ENCODE measurements at places on chromosomes 7 and 10. TPM values are rescaled to one million over a fixed set of nuclear protein-coding genes. Genes with fewer than 3 reads are reported as not detected.

DNA sequence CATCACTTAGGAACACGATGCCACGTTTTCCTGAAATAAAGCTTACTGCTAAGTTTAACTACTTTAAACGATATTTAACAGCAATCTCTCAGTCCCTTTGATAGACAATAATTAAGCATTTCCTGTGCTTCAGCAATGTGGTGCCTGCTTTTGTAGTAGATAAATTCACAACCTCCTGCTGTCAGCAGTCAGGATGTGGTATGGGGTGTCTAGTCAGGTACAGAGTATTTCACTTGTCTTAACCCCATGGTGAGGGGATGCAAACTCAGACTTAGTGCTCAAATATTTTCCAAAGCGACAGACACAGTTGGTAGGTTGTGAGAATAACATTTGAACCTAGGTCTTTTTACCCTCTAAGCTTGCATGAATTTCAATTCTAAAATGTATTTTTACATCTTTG, 526.2 kb upstream of the PFKP start:
- no peak for DNase-seq

GRCh38 chr7:151679881-151680612, 160.4 kb upstream of the RHEB start:
- no peak for DNase-seq

GRCh38 chr10:3595736-3596135, 189.3 kb downstream of the KLF6 start:
- no peak for DNase-seq

DNA sequence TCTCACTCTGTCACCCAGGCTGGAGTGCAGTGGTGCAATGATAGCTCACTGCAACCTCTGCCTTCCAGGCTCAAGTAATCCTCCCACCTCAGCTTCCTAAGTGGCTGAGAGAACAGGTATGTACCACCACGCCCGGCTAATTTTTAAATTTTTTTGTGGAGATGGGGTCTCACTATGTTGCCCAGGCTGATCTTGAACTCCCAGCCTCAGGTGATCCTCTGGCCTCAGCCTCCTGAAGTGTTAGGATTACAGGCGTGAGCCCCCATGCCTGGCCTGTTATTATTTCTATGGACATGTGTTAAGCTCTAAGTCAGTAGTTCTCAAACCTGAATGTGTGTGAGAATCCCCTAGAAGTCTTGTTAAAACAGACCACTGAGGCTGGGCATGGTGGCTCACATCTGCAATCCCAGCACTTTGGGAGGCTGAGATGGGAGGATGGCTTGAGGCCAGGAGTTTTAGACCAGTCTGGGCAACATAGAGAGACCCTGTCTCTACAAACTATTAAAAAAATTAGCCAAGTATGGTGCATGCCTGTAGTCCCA, 24.5 kb downstream of the TMEM270 start:
- DNase-seq = no peak

DNA sequence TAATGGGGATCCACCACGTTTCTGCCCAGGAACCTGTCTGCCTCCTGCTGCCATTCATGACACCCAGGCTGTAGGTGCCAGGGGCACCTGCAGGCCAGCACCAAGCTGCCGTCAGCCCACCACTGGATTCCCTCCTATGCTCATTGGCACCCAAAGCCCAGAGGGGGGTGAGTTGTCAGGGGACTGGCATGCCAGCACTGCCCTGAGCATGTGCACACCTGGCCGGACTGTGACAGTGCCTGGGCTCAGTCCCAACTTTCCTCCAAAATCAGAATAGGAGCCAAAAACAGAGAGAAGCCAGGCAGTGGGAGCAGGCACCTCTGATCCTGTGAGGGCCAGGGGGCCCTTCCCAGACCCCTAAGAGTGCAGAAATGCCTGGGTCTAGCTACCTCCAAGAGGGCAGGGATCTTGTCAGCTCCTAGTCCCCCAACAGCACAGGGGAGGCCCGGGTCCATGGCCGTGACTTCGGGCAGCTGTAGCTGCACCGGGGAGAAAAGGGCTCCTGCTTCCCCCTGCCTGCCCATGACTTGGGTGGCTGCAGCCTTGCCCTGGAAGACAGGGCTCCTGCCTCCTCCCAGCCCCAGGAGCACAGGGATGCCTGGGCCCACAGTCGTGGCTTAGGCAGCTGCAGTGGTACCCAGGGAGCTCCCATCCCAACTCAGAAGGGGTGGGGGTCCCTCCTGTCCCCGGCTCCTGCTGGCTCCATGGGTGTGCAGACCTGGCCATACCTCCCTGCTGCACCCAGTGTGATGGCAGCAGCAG, 249.8 kb upstream of the DKK1 start:
- DNase-seq = no peak

ASAH2 gene
- 2.5 TPM for polyA plus RNA-seq

GRM3 gene
- polyA plus RNA-seq = not detected

CPXM2 gene
- not detected for polyA plus RNA-seq

TMEM176A gene
- polyA plus RNA-seq = not detected

ADCY1 gene
- 0.54 TPM for polyA plus RNA-seq

GRCh38 chr10:5903563-5903962, 13.5 kb downstream of the FBH1 start:
- DNase-seq = no peak

GRCh38 chr10:48623607-48624132, 18.8 kb upstream of the ARHGAP22 start:
- DNase-seq = no peak

APBB1IP gene
- not detected for polyA plus RNA-seq

GRCh38 chr10:61961278-61961677, 59.8 kb downstream of the ARID5B start:
- no peak for DNase-seq

DNA sequence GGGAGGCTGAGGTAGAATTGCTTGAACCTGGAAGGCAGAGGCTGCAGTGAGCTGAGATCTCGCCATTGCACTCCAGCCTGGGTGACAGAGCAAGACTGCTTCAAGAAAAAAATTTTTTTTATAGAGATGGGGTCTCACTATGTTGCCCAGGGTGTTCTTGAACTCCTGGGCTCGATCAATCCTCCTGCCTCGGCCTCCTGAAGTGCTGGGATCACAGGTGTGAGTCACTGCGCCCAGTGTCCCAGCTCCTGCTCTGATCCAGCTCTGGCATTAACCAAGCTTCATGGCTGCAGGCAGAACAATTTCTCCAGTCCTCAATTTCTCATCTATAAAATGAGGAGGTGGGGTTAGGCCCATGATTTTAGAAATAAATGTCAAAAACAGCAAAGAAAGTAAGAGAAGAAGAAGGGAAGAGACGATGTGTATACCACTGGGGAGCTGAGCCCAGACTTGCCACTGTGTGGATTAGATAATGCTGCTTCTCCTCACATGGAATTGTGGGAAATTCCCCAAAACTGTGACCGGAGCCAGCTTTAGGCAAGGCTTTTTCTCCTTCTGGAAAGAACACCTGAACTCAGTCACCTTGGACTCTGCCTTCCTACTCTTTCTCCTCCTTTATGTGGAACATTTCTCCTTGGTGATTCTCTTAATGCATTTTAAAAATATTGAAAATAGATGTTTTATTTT, 25.5 kb downstream of the IL15RA start:
- no peak for DNase-seq

DNA sequence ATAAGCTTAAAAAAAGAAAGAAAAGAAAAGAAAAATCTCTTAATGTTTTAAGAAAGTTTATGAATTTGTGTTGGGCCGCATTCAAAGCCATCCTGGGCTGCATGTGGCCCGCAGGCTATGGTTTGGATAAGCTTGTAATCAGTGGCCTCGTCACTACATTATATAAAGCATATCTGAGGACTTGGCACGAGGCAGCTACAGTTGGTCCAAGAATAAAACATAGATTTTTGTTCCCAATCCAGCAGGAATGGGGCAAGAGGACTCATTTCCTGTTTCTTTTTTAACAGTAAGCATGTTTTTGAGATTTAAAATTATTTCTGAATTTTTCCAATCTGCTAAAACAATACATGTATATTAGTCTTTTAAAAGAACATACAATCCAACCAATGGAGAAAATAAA, 28.6 kb downstream of the MCM10 start:
- no peak for DNase-seq

- no peak for DNase-seq
Observed at GRCh38 chr10:93030409-93030808, 30.2 kb upstream of the CYP26C1 start.

DNA sequence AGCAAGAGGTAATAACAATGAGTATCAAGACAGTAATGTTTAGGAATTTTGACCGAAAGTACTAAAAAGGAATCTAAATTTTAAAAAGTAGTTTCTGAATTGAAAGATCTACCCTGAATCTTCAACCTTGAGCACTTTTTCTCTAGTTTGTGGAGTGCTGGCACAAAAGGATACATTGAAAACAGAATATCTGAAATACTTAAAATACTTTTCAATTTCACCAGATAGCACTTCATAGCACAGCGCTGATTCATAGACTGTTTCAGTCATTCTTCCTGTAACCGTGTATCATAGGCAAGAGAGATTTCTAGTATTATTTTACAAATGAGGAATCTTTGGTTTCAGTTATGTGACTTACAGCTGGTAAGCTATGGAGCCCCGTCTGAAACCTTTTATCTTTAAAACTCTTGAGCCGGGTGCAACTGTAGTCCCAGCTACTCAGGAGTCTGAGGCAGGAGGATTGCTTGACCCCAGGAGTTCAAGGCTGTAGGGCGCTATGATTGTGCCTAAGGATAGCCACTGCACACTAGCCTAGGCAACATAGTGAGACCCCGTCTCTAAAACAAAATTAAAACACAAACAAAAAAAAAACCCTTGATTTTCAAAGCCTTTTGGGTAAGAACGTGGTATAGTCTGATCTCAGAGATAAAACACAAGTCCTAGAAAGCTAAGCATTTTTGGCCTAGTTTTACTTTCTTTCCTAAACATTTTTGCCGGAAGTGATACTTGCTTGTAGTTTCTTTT, 35.1 kb downstream of the FHIP2A start:
- no peak for DNase-seq

- no peak for DNase-seq
Observed at GRCh38 chr10:50936335-50936734, 50.9 kb upstream of the A1CF start.

DNA sequence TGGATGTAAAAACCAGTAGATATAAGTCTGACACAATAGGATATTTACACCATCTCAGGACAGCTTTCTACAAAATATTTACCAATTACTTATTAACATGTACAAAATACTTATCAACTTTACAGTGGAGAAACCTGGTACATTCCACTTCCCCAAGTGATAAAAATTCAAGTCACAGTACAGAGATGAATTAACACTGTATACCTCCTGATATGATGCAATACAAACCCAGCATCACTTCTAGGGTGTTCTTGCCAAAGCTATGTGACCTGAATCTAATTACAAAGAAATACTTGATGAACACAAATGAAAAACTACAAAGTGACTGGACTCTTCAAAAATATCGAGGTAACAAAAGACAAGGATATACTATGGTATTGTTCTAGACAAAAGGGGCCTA, 156.4 kb upstream of the FGFR2 start:
- DNase-seq = no peak

- no peak for DNase-seq
Observed at GRCh38 chr7:92767437-92767836, 68.9 kb downstream of the CDK6 start.

GRCh38 chr7:146355216-146355615, 238.6 kb downstream of the CNTNAP2 start:
- no peak for DNase-seq

GRCh38 chr10:72204296-72204695, 11.5 kb upstream of the ANAPC16 start:
- DNase-seq = no peak

PNLIPRP1 gene
- not detected for polyA plus RNA-seq

- peak; percentile 28 for DNase-seq
Observed at GRCh38 chr7:11341285-11341944, 367.7 kb downstream of the PHF14 start.

DNA sequence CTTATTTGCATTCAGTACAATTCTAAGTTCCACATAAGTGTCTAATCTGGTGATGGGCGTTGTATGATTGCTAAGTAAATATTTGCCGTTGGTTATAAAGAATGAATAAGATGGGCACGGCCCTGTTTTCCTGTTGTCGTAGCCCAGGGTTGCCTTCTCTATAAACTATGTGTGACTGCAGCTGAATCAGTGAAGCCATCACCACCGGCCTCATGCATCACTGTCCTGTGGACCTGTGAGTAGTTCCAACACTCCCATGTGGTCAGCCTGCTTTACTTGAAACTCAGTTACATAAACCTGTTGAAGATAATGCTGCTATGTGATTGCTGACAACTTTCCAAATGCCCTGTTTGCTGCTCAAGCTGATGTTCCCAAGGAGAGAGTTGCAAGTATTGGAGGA, 21.6 kb upstream of the KLF6 start:
- DNase-seq = no peak

- peak; percentile 67 for DNase-seq
Observed at GRCh38 chr10:103727546-103727963, 127.8 kb downstream of the SH3PXD2A start.

PCLO gene
- polyA plus RNA-seq = 0.51 TPM

UNCX gene
- polyA plus RNA-seq = not detected

DDC gene
- polyA plus RNA-seq = 1.8 TPM

GARIN1A gene
- 1.2 TPM for polyA plus RNA-seq

TAS2R16 gene
- polyA plus RNA-seq = not detected

- no peak for DNase-seq
Observed at GRCh38 chr7:111438369-111439289, 123.7 kb downstream of the IMMP2L start.

GRCh38 chr10:132707121-132707775, 78.7 kb downstream of the NKX6-2 start:
- no peak for DNase-seq

ERVW-1 gene
- not detected for polyA plus RNA-seq

CYP17A1 gene
- not detected for polyA plus RNA-seq

ANKRD61 gene
- polyA plus RNA-seq = 0.50 TPM

DNA sequence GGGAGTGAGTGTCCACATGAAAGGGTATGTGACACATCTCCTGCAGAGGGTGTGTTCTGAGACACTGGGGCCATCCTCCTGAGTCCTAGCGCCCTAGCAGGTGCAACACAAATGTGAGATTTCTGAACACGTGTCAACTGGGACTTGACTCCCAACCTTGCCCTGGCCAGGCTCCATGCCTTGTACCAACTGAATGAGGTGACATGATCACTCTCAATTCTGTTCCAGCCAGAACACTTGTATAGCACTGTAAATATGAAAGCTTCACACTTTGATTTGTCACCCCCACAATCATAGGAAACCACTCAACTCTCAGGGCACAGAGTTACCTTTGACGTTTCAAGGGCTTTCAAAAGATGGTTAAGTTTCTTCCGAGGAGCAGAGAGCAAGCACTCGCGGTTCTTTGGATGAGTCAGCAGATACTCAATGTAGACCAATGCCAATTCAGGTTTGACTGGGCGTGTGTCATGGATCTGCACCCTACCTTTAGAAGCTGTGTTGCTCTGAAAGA, 48.6 kb downstream of the NCAPG2 start:
- DNase-seq = no peak

- no peak for DNase-seq
Observed at GRCh38 chr10:17092216-17092944, 37.2 kb downstream of the CUBN start.

- DNase-seq = peak; percentile 40
Observed at GRCh38 chr7:148854983-148855382, 29.1 kb downstream of the EZH2 start.

- no peak for DNase-seq
Observed at GRCh38 chr7:83413424-83413823, 235.5 kb downstream of the SEMA3E start.

All from SK-N-SH (cell line).